ENCODE measurements at places on chromosomes 7 and 10.

GRCh38 chr7:3399858-3400257, 98.8 kb downstream of the SDK1 start:
- DNase-seq: no peak

GRCh38 chr7:2945171-2945570, 98.5 kb downstream of the CARD11 start:
- no peak for DNase-seq

DNA sequence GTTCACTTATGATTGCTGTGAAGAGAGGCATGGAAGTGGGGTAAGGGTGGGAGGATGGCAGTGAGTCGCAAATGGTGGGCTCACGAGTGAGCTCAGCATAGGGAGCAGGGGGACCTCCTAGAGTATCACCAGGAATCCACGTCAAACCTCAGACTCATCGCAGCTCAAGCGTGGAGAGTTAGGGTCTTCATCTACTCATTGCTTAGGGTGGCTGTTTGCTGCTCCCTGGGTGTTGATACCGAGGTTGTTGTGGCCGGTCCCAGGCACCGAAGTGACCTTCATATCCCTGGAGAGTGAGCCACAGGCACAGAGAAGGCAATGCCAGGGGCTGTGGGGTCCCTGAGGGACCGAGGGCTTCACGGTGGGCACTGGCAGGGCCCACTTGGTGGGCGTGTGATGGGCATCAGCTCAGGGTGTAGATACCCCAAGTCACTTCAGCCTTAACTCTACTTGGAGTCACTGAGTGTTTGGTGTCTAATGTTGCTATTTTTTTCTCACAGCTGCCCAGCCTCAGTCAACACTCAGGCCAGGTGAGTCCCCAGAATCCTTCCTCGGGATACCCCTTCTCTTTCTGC, 16.8 kb downstream of the DMBT1 start:
- no peak for DNase-seq

GRCh38 chr10:119290301-119291048, 83.1 kb downstream of the GRK5 start:
- no peak for DNase-seq

DNA sequence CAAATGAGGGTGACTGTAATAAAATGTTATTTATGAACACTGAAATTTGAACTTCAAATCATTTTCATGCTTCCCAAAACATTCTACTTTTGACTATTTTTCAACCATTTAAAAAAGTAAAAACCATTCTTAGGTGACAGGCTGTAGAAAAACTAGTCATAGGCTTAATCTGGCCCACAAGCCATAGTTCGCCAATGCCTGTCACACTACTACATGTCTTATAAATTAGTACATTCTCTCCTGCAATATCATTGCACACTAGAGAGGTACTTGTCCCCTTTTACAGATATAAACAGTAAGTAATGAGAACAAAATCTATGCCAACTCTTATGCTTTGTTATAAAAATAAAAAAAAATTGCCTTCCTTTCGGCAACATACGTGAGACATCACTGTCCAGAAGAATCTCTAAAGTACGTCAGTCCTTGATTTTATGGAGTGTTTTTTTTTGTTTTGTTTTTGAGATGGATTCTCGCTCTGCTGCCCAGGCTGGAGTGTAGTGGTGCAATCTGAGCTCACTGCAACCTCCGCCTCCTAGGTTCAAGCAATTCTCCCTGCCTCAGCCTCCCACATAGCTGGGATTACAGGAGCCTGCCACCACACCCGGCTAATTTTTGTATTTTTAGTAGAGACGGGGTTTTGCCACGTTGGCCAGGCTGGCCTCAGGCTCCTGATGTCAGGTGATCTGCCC, 23.2 kb downstream of the UPF2 start:
- DNase-seq: no peak

- DNase-seq: no peak
Measured at GRCh38 chr10:20492447-20492846, 404.7 kb downstream of the NEBL start.

DNA sequence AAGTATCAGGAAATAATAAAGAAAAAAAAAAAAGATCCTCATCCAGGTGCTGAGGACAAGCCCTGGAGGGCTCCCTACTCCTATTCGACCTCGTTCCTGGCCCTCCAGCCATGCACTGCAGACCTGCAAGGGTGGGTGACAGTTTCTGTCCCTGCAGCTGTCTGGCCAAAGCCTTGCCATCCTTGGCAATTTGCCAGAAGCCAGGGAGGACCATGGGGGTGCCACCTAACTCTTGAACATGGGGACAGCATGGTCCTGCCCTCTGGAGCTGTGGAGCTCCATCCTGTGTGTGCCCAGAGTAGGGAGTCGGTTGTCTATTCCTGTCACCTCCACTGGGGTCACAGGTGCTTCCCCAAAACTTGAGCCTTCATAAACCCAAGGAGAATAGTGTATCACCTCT, 27.8 kb downstream of the DMBT1 start:
- no peak for DNase-seq

GRCh38 chr10:11697718-11698527, 44.3 kb upstream of the ECHDC3 start:
- no peak for DNase-seq

Data from Right ventricle myocardium inferior (tissue), 1 donor.